ENCODE measurements at places on chromosomes 11 and 22. TPM values are rescaled to one million over a fixed set of nuclear protein-coding genes. Genes with fewer than 3 reads are reported as not detected.

GRCh38 chr11:113178381-113179070 is 135.9 kb upstream of the TTC12 start:
- no peak for DNase-seq

FZD4 gene
- polyA plus RNA-seq = 91.3 TPM

F2 gene
- polyA plus RNA-seq = 0.68 TPM

PATE4 gene
- 0.20 TPM for polyA plus RNA-seq
